ENCODE measurements at places on chromosomes 4 and X. TPM values are rescaled to one million over a fixed set of nuclear protein-coding genes. Genes with fewer than 3 reads are reported as not detected.

Gene PHOX2B
- not detected for total RNA-seq

Gene CT47B1
- not detected for total RNA-seq

Gene AMOT
- 5.2 TPM for total RNA-seq

Gene COL4A5
- total RNA-seq = 30.9 TPM

Gene PPP2R2C
- 0.18 TPM for total RNA-seq

Gene ARR3
- total RNA-seq = not detected

Gene VSIG1
- 2.8 TPM for total RNA-seq

Gene CT45A1
- total RNA-seq = not detected

Gene PAGE4
- total RNA-seq = not detected

Gene RPL36A
- 1,673 TPM for total RNA-seq

Gene SLITRK4
- not detected for total RNA-seq

Gene ZNF182
- 3.7 TPM for total RNA-seq

Gene MAGEA12
- not detected for total RNA-seq

Gene NUDT11
- 12.0 TPM for total RNA-seq

Gene LRP2BP
- 0.14 TPM for total RNA-seq

Gene HTN3
- total RNA-seq = not detected

Gene ABLIM2
- total RNA-seq = 0.85 TPM

Gene ZFYVE28
- 0.95 TPM for total RNA-seq

Gene DCTD
- 78.4 TPM for total RNA-seq

Gene ADH1A
- total RNA-seq = not detected

Gene MMRN1
- total RNA-seq = not detected

Gene FREM3
- total RNA-seq = not detected

Gene TREX2
- 0.74 TPM for total RNA-seq

Gene GLA
- total RNA-seq = 43.1 TPM

Gene ENOPH1
- total RNA-seq = 53.8 TPM

Gene FRG2
- not detected for total RNA-seq

Gene TCEAL7
- 6.5 TPM for total RNA-seq

Gene MRFAP1L1
- total RNA-seq = 48.2 TPM

Gene MAGEA1
- total RNA-seq = not detected

Gene NRK
- total RNA-seq = 5.9 TPM

Gene MAMLD1
- total RNA-seq = 1.3 TPM

Gene S100P
- 1.1 TPM for total RNA-seq

Gene GRIA3
- not detected for total RNA-seq

Gene MAGEE1
- 3.8 TPM for total RNA-seq

Gene RAB39B
- total RNA-seq = 0.03 TPM

Gene XAGE2
- not detected for total RNA-seq

Gene SPARCL1
- total RNA-seq = not detected

Gene MAGEE2
- not detected for total RNA-seq

Gene ADH1C
- total RNA-seq = not detected

Gene BEND2
- not detected for total RNA-seq

Gene SERTM2
- not detected for total RNA-seq

Gene IRS4
- total RNA-seq = not detected

Gene ACSL4
- total RNA-seq = 91.4 TPM

Gene ACOT9
- 71.8 TPM for total RNA-seq

Data from foreskin keratinocyte (primary cell).